H4 (cell line): ENCODE measurements at places on chromosomes 6 and 20. TPM values are rescaled to one million over a fixed set of nuclear protein-coding genes. Genes with fewer than 3 reads are reported as not detected.

The PSMB8 gene
- total RNA-seq = 210 and 212 TPM in 2 replicates

The CLDN20 gene
- total RNA-seq = not detected in 2 replicates

The RNGTT gene
- 16.1 and 18.2 TPM in 2 replicates for total RNA-seq

The RHAG gene
- total RNA-seq = not detected in 2 replicates

The NOX3 gene
- not detected in 2 replicates for total RNA-seq
